ENCODE measurements at places on chromosomes 5 and 9.

DNA sequence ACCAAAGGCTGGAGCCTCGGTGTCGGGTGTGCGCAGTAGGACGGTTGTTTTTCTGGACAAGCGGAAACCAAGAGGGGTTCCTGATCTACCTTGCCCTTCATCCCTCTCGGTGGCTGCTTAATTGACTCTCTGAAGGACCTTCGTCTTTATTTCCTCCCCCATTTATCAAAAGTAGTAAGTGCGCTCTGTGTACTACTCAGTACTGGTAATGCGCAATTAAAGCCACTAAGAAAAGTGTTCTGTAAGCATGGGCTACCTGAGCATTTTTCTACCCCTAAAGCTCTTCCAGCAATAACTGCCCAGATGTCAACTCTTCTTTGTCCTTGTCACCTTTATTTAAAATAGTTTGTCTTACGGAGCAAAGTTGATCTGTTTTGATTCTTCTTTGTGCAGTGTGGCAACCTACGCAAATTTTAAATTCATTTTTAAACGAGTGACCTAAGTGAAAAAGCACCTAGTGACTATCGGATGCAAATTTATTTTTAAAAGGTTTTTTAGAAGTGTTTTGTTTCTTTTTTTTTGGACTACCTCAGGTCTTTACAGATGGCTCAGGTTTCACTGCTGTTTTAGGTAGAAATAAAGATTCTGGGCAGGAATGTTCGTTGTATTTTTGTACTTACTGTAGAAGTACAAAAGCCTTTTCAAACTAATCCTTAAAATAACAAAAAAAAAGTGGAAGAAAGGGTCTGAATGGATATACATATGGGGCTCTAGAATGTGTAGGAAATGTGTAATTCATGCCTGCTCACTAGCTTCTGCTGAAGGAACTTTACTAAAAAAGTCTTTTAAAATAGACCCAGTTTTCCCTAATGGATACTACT, 2.0 kb downstream of the JMY start:
- peak; percentile 62 for DNase-seq

DNA sequence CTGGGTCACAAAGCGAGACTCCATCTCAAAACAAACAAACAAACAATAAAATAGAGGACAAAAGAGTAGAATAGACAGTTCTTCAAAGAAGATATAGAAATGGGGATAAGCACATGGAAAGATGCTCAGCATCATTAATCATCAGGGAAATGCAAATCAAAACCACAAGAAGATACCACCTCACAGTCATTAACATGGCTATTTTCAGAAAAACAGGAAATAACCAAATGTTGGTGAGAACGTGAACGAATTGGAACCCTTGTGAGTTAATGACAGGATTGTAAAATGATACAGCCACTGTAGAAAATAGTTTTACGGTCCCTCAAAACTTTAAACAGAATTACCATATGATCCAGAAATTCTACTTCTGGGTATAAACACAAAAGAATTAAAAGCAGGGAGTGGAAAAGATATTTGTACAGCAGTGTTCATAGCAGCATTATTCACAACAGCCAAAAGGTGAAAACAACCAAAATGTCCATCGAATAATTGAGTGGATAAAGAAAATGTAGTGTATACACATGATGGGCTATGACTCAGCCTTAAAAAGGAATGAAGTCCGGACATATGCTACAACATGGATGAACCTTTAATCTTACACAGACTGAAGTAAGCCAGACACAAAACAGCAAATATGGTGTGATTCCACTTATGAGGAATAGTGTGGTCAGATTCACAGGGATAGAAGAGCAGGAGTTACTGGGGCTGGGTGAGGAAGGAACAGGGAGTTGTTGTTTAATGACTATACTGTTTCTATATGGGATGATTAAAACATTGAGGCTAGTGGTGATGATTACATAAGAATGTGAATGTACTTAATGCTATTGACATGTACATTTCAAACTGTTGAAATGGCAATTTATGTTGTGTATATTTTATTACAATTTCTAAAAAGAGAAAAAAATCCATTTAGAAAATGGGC, 19.7 kb downstream of the OR2V2 start:
- DNase-seq, result no peak

DNA sequence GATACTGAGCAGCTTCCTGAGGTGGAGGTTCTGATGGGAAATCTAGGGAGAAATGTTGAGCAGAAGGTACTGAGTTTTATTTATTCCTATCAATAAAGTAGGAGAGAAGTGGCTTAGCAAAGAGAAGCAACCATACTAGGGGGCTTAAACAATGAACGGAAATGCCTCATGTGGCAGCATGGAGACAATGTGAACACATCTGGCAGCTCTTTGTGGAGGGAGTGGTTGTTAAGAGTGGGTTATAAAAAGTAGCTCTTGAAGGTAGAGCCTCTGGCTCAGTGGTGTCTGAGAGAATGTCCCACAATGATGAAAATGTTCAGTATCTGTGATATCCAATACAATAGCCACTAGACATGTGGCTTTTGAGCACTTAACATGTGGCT, 52.7 kb upstream of the EQTN start:
- no peak for DNase-seq

GRCh38 chr5:143179126-143179740, 224.3 kb downstream of the NR3C1 start:
- DNase-seq, result no peak

DNA sequence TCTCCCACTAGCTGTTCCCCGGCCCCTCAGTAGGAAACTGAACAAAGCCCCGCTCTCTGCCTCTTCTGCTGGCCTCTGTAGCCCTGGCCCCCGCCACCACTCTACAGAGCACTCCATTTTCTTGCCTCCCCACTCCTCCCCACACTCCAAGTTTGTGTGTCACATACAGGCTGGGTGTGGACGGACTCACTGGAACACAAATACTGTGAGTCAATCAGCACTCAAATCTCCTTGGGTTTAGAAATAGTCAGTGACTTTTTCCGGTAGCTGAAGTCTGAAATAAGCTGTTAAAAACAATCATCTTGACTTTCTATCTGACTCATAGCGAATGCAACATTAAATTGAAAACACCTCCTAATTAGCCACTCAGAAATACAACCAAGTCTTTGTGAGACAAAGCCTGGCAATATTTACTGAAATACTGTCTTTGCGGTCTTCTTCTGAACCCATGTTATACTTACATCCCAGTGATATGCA, 122.5 kb downstream of the LHFPL2 start:
- DNase-seq, result peak; percentile 38

DNA sequence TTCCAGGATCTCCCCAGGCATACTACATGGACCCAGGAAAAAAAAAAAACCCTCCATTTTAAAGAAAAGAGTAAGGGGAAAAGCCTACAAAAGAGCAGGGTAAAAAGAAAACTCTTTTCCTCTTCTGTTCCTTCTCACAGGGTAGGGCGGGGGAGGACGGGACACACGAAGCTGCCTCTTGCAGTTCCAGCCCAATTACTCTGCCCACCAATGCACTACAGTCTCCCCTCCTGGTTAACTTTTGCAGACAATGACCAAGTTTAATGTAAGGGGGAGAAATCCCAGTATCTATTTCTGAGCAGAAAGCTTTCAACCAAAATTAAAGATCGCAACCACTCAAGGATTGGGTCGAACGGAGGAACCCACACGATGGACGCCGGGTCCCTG, 1.3 kb downstream of the BRD3 start:
- no peak for DNase-seq

DNA sequence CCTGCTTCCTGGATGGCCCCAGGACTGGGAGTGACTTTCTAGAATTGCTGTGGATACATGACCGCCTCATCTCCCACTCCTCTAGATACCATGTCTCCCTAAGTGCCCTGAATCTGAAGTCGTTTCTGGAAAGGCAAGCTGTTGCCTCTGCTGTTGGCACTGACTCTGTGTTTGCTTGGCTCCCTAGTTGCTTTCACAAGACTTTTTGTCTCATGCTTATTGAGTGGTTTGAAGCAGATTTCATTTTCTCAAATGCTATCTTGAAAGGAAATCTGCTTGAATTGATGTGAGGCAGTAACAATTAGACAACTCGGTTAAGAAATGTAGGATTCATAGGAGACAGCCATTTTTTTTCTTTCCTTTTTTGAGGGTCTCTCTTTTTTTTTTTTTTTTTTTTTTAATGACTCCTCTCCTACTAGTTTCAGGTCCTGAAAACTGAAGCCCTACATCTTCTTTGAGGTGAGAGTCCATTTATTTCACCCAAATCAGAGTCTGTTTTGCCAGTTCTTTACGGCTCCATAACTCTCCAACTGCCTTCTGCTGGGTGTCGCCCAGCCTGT, 65.9 kb downstream of the PRDM6 start:
- DNase-seq, result no peak

- DNase-seq, result peak; percentile 59
Measured at GRCh38 chr9:114518599-114519022, 13.3 kb upstream of the WHRN start.

DNA sequence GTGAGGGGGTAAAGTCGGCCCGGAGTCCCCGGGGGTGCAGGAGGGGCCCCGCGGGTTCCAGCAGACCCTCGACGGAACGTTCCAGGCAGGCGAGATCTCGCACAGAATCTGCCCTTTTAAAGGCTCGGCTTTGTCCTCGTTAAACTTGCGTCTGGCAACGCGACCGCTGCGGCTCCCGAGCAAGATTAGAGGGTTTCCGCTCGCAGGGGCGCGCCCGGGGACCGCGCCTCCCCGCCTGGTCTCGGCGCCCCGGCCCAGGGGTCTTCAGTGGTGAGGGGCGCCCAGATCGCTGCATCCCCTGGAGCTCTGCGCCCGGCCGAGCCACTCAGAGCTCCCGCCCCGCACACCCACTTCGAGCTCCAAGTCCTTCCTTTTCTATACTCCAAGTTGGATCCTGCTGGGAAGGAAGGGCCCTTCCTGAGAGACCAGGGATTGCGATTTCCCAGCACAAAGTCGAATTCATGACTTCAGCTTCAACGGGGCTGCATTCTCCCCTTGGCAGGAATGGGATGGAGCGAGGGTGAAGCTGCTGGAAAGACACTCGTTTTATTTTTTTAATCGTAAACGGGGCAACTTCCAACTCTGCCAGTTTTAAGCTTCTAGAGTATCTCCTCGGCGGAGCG, 11.3 kb downstream of the PROP1 start:
- no peak for DNase-seq

DNA sequence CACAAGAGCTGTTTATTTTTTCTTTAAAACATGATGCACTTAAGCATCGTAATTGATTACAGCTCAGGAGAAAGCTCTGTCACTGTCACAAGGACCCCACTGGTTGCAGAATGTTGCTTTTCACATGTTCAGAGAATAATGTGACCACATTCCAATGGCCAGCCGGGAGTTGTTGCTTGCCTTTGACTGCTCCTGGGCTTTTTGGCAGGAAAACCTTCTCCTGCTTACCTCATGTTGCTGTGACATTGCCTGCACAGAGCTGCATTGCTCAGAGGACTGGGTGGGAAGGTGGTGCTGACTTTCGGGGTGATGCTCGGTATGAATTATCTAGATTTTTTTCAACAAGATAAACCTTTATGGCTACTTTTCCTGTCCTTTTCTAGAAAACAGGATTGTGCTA, 88.2 kb downstream of the PALM2AKAP2 start:
- DNase-seq, result no peak

DNA sequence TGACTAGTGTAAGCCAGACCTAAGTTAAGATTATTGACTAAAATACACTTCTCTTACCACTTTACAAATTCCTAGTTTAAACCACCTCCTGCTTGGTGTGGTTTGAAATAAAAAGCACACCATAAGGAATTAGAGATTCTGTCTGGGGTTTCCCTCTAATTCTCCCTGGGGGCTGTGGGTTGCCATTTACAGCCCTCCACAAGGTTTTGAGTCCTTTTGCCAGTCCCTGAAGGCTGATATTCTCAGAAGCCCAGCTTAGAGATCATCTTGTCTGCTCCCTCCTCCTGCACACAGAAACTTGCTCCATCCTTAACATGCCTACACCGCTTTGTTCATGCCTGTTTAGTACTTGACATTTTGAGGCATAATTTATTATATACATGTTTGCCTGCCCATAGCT, 7.2 kb upstream of the LMNB1 start:
- DNase-seq, result no peak

DNA sequence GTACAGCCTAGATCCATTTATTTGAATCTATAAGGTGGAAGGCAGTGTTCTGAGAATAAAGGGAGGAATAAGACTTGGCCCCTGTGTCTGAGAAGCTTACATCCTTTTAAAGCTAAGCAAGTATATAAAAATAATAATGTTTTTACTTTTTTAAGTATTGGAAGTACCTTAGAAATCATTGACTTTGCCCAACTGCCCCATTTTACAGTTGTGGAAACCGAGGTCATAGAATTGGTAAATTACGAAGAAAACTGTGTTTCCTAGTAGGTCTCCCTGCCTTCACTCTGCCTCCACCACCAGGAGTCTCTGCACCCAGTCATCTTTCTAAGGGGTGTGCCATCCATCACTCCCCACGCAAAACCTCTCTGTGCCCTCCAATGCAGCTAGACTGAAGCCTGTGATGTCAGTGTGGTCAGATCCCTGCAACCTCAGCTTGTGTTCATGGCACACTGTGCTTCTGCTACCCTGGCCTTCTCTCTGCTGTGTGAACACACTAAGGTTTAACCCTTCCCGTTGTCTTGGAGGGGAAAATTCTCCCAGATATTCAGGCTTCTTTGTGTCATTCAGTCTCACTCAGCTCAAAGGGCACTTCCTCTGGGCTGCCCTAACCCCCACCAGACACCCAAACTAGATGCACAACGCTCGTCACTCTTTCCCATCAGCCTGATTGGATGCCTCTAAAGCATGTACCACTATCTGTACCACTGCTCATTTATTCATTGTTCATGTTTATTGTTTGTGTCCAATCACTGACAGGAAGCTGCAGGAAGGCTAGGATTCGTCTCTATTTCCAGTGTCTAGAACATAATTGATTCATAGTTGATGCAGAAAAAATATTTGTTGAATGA, 18.2 kb downstream of the ADRB2 start:
- no peak for DNase-seq

DNA sequence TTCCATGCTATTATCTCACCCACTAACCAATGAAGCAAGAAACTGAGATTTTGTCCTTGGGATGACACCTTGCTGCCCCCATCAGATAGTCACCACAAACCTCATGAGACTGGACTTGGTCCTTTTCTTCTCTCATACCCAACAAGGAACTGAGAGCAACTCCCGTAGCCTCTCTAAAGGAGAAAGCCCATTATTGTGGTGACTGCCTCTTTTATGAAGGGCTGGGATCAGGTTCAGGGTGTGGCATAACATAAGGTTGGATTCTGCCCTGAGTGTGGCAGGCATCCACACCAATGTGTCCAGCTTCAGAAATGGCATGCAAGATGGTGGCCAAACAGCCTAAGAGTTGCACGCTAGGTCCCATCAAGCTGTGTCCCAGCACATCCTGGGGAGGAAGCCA, 1.3 kb upstream of the ACTL7A start:
- DNase-seq, result no peak

GRCh38 chr5:154686490-154686889, 68.7 kb upstream of the LARP1 start:
- DNase-seq, result no peak
